ENCODE measurements at places on chromosomes 4 and X.
A peak's percentile ranks its signal among the peaks of the same experiment; 100 is the strongest.

DNA sequence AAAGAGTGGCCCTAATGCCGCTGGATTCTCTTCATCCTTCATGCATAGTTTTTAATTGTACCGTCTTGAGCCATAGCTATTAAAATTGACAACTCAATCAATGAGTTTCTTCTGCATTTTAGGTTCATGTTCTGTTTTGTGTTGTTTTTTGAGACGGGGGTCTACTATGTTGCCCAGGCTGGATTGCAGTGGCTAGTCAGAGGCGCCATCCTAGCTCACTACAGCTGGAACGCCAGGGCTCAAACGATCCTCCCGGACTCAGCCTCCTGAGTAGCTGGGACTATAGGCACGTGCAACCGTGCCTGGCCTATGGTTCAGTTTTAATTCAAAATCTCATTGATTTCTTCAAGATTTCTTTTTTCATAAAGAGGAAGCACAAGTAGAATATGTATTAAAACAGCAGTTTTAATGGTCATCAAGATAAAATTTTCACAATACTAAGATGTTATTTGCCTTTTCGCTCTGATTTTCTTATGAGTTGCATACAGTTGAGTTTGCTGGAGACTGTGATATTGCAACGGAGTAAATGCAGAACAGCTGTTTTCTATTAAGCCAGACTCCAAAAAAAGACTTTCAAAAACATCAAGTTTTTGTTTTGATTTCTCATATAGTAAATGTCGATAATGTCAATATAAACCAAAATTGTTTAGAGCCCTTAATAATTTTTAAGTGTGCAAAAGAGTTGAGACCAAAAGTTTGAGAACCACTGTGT lies 1.1 kb upstream of the STX18 start:
- no peak for DNase-seq

GRCh38 chr4:181517491-181517890 lies 725.7 kb upstream of the TENM3 start:
- DNase-seq, result no peak

DNA sequence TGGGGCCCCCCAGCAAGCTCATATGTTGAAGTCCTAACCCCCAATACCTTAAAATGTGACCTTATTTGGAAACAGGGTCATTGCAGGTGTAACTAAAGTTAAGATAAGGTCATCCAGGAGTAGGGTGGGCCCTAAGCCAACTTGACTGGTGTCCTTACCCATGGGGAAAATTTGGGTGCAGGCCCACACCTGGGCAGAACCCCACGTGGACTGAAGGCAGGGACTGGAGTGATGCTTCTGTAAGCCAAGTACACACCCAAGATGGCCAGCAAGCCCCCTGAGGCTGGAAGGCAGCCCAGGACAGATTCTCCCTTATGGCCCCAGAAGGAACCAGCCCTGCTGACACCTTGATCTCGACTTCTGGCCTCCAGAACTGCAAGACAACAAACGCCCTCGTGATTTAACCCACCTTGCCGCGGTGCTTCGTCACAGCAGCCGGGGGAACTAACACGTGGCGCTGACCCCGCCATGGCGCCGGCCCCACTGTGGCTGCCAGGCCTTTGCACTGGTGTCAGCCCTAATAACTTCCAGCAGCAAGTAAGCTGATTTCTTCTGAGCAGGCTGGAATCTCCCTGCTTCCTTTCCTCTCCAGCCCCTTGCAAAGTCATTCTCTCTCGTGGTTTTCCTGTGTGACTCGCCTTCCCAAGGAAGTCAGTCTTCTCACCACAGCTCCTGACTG lies 23.2 kb upstream of the MXD4 start:
- no peak for DNase-seq

- peak; percentile 32 for DNase-seq
Observed at GRCh38 chr4:152100379-152101201, 339.8 kb upstream of the GATB start.
